ENCODE measurements at places on chromosomes 2 and 18.

DNA sequence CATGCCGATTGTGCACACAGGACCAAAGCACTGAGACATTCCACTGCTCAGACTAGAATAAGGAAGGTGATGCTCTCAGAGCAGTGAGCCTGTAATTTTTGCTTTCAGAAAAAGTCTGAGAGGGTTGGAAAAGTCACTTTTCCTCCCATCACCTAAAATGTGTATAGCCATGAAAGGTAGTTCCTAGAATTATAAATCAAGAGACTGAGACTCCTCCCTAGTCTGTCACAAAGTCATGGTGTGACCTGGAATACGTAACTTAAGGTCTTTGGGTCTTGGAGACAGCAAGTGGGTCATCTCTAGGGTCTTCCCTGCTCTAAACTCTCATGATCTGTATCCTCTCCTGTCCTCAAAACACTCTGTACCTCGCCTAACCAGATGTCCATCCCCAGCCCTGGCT, 16.9 kb downstream of the ZNF521 start:
- DNase-seq, result no peak

DNA sequence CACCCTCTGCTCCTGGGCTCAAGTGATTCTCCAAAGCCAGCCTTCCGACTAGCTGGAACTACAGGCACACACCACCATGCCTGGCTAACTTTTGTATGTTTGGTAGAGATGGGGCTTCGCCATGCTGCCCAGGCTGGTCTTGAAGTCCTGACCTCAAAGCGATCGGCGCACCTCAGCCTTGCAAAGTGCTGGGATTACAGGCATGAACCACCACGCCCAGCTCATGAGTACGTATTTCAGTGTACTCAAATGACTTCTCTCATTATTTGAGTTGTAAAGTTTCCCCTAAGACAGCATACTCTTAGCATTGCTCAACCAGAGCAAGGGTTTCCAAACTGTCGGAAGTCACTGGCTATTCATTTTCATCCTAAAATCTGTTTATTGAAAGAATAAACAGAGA, 40.3 kb downstream of the IMPA2 start:
- no peak for DNase-seq

DNA sequence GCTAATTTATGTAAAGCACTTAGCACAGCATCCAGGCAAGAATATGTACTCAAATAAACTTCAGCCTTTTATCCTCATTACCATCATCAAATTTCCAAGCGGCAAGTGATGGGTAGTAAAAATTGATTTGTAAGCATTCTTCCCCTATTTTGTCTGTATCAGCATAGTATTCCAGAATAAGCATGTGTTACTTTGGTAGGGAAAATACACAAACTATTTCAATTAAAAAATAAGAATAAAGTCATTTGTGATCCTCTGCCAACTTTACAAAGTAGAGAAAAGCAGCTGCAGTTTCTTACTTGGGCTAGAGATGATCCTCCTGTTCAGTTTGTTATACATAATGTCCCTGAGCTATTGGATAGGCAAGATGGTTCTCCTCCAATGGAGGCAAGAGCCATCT, 493.2 kb downstream of the ZEB2 start:
- no peak for DNase-seq

DNA sequence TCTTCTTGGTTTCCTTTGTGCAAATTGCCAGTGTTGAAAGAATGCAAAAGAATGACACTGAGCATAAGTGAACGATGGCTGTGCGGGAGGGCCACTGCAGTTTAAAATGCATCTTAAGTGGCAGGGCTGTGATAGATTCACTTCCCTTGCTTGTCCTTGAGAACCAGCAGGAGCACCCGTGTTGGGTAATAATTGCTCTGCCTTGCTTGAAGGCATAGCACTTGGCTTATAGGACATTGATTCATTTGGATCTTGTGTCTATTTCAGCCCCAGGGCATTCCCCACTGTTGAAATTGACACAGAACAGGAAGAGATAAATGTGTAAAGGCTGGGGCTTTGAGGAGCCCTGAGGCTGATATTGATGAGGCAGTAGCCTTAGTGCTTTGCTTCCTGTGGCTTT, 1003.7 kb upstream of the GYPC start:
- no peak for DNase-seq

- DNase-seq, result peak; percentile 50
Measured at GRCh38 chr2:166539340-166540162, 45.5 kb upstream of the SCN7A start.

GRCh38 chr2:8222979-8223694, 458.7 kb upstream of the ID2 start:
- no peak for DNase-seq

- DNase-seq, result no peak
Measured at GRCh38 chr2:122481244-122481622, 725.8 kb downstream of the TSN start.

Measured in CD4-positive, alpha-beta T cell treated with Interleukin-17A for 1 hour (primary cell).